ENCODE measurements at places on chromosomes 5 and 9. TPM values are rescaled to one million over a fixed set of nuclear protein-coding genes. Genes with fewer than 3 reads are reported as not detected.

The PRELID2 gene
- 4.1 TPM for total RNA-seq

The ZNF658 gene
- 1.9 TPM for total RNA-seq

The AP3B1 gene
- total RNA-seq: 40.1 TPM

The PCDHB3 gene
- total RNA-seq: 0.26 TPM

The CDC25C gene
- total RNA-seq: 38.7 TPM

The FGF1 gene
- total RNA-seq: 2.9 TPM

DNA sequence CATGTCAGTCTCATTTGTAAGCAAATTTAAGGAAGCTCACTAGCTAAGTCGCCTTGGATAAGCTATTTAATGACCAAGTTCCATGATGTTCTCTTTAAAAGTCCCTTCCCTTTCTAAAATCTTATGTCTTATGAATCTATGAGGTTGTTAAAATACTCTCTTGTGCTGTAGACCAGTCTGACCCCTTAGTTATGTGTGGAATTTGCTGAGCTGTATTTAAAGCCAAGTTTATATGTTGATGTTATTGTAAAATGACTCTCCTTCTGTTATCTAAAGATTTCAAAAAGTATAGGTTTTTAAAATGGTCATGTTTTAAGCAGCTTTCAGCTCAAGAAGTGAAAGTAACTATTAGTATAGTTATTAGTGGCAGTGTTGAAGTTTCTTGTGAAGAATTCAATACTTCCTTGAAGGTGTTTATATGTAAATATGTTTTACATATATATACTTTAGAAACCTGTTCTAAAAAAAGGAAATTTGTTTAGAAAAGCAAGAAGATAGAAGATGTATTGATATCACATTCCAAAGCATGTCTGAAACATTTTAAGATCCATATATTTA, 92.2 kb downstream of the CDC42SE2 start:
- no peak for DNase-seq

GRCh38 chr5:154475591-154476353, 2.3 kb downstream of the HAND1 start:
- peak; percentile 74 for DNase-seq

DNA sequence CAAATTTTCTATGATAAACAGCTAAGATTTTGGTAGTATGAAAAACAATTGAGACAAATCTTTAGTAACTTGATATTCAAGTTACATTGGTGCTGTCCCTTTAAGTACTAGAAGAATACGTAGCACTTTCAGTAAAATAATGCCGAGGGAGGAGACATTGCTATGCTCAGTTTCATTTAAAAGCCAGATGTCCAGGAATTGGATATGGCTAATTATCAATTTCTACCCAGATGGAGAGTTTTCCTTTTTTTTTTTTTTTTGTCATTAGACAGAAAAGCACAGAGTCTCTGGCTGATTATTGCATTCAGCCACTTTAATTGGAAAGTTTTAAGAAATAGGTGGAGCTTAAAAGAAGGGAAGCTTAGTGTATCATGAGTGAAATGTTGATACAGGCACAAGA, 40.4 kb upstream of the APC start:
- no peak for DNase-seq

DNA sequence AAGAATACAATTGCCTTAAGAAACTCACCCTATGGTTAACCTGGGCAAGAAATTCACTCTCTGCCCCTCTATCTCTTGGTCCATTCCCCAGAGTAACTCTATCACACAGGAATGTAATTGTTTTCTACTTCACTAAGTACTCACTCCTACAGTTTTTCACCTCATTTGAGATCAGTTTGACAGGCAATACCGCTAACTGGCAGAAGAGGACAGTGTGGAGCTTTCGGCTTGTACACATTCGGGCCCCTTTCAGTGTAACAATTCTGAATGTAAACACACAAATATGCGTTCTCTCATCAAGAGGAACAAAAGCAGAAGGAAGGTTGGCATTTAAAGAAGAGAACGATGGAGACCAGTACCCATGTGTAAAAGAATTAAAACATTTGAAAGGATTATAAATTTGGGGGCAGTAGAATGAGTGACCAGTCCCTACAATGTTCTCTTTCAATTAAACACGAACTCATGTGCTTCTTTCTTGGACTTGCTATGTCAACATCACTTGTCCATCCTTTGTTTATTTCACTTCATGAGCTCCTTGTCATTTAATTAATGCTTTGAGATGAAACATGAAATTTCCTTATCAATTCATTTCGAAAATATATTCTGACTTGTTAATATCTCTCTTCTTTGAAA, 188.5 kb upstream of the GRAMD2B start:
- DNase-seq: peak; percentile 48

- no peak for DNase-seq
These were observed 104.3 kb downstream of the FGF18 start for GRCh38 chr5:171523781-171524180.

- DNase-seq: no peak
These were observed 18.6 kb upstream of the KDM4C start for GRCh38 chr9:6739218-6739617.

DNA sequence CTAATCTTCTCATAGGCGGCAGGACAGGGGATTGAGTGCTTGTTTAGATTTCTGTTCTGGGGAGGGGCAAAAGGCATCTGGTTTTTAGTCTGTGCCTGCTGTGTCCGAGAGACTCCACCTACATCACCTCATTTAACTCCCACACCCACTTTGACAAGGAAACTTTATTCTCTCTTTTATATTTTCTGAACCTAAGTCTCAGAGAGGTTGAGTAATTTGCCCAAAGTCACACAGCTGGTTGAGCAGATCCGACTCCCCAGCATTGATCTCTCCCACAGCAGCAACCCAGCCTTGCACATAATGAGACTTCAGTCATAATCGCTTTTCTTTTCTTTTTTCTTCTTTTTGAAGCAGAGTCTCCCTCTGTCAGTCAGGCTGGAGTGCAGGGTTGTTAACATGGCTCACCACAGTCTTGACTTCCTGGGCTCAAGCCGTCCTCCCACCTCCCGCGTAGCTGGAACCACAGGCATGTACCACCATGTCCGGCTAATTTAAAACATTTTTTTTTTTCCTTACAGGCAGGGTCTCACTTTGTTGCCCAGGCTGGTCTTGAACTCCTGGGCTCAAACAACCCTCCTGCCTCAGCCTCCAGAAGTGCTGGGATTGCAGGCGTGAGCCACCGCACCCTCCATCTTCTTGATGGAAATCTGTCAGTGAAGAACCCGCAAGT, 36.5 kb upstream of the ANKRD33B start:
- no peak for DNase-seq
